Endothelial cell (in vitro differentiated cells): ENCODE measurements at places on chromosomes 5 and 9.

- no peak for DNase-seq
Observed at GRCh38 chr9:96342571-96343245, 40.7 kb upstream of the HSD17B3 start.

DNA sequence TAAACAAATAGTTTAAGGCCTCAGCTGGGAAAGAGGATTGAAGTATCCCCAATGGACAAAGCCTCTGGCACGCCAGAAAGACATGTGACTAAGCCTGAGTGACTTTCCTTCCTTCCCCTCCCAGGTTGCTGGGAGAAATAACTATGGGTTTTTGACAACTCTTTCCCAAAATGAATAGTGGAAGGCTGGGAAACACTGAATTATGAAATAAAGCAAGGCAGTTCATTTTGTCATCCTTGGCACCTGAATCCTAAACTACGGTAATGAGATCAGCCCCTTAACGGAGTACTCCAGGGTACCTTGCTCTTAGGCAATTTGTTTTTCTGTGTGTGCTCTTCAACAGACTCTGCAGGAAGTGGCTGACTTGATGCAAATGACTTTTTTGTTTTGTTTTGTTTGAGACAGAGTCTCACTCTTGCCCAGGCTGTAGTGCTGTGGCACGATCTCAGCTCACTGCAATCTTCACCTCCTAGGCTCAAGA lies 75.2 kb downstream of the LMNB1 start:
- no peak for DNase-seq

GRCh38 chr5:77423022-77423750 lies 68.9 kb downstream of the WDR41 start:
- no peak for DNase-seq

GRCh38 chr5:107670087-107670931 lies 428 bp downstream of the EFNA5 start:
- peak; percentile 56 for DNase-seq

- no peak for DNase-seq
Observed at GRCh38 chr5:135444360-135444759, 2.8 kb downstream of the DCANP1 start.

DNA sequence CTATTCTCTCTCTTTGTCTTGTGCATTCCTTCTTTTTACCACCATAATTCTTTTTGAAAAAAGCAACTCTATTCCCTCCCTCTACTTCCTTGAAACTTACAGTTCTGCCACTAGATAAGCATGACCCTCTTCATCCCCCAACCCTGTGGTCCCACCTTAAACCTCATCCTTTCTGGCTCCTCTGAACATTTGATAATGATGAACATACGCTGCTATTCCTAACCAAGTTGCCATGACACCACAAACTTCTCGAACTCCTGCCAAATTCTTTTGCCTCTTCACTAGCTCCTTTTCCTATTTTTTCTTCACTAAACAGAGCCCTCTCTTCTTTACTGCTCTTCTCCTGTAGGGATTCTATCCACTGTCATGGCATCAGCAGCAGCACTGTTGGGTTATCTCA lies 57.1 kb downstream of the MOCS2 start:
- no peak for DNase-seq
